ENCODE measurements at places on chromosomes 6 and 20.

GRCh38 chr6:107784669-107785068 lies 39.4 kb downstream of the SCML4 start:
- no peaks in the 10 kb centered on the region for H3K36me3 ChIP-seq
- H3K4me3 ChIP-seq, result no peak overlapping the region
- no peak overlapping the region for H3K27ac ChIP-seq
- H3K27me3 ChIP-seq, result no peaks in the 10 kb centered on the region
- DNase-seq, result no peak

DNA sequence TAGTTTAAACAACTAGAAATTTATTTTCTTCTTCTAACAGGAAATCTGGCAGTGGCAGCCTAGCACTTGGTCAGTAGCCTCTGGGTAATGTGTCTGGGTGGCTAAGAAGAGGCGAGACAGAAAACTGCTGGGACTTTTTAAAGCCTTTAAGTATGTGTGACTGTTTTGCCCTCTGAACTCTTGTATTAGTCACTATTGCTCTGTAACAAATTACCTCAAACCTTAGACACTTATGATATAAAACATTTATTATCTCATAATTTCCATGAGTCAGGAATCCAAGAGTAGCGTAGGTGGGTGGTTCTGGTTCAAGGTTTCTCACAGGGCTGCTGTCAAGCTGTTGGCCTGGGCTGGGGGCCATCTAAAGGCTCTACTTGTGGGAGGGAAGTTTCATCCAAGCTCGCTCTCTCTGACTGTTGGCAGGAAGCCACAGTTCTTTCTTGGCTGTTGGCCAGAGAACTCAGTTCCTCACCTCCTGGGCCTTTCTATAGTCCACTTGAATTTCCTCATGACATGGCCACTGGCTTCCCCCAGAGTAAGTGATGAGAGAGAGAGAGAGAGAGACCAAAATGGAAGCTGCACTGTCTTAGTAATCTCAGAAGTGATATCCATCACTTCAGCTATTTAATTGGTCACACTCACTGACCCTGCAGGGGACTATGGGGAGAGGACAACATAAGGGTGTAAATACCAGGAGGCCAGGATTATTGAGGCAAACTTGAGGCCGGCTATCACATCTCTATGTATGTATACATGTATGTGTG lies 17.4 kb upstream of the TBC1D22B start:
- H3K4me3 ChIP-seq, result no peak overlapping the region
- H3K36me3 ChIP-seq, result no peaks in the 10 kb centered on the region
- H3K27ac ChIP-seq, result peak overlapping the region; percentile 13
- no peaks in the 10 kb centered on the region for H3K27me3 ChIP-seq

GRCh38 chr6:163709693-163710092 lies 295.2 kb downstream of the QKI start:
- no peak overlapping the region for H3K4me3 ChIP-seq
- peak; percentile 34 for DNase-seq
- no peaks in the 10 kb centered on the region for H3K36me3 ChIP-seq
- H3K27me3 ChIP-seq, result no peaks in the 10 kb centered on the region
- H3K27ac ChIP-seq, result no peak overlapping the region

- H3K27me3 ChIP-seq, result no peaks in the 10 kb centered on the region
- no peaks in the 10 kb centered on the region for H3K4me1 ChIP-seq
- no peak overlapping the region for H3K27ac ChIP-seq
- DNase-seq, result no peak
- H3K4me3 ChIP-seq, result no peak overlapping the region
Measured at GRCh38 chr6:150464966-150465365, 96.2 kb downstream of the IYD start.

- H3K27me3 ChIP-seq, result no peaks in the 10 kb centered on the region
- no peaks in the 10 kb centered on the region for H3K4me1 ChIP-seq
- no peak overlapping the region for H3K27ac ChIP-seq
- DNase-seq, result no peak
- H3K4me3 ChIP-seq, result no peak overlapping the region
Measured at GRCh38 chr6:4259391-4259790, 124.0 kb upstream of the ECI2 start.

- no peak overlapping the region for H3K27ac ChIP-seq
- DNase-seq, result peak; percentile 32
- no peak overlapping the region for H3K4me3 ChIP-seq
- no peaks in the 10 kb centered on the region for H3K27me3 ChIP-seq
Measured at GRCh38 chr20:34010405-34010931, 16.8 kb downstream of the RALY start.

DNA sequence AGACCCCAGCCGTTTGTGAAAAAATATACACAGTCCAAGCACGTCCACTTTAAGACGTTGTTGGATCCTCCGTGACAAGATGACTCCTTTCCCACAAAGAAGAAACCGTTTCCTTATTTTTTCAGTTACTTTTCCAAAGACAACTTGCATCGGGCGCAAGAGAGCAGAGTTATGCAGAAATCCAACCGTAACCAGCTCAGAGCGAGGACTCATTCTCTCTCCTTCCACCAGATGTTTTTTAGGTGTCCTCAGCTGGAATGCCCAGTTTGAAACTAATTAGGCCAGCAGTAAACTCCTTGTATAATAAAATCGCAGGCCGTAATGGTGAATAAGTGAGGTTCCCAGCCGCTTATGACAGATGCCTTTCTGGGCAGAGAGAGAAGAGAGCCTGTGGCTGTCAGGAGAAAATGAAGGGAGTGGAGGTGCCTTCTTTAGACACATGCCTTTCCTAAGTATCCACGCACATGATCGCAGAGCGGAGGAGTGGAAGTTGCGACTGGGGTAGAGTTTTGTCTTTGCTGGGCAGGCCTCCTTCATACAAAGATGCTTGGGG lies 2.8 kb downstream of the EYA2 start:
- no peak for DNase-seq
- H3K27me3 ChIP-seq, result peaks cover 17% of the 10 kb centered on the region
- H3K4me3 ChIP-seq, result no peak overlapping the region
- H3K4me1 ChIP-seq, result no peaks in the 10 kb centered on the region

GRCh38 chr20:2137552-2138201 lies 36.0 kb downstream of the STK35 start:
- H3K27me3 ChIP-seq, result no peaks in the 10 kb centered on the region
- H3K4me1 ChIP-seq, result no peaks in the 10 kb centered on the region
- no peak overlapping the region for H3K27ac ChIP-seq
- H3K36me3 ChIP-seq, result peaks cover 17% of the 10 kb centered on the region

DNA sequence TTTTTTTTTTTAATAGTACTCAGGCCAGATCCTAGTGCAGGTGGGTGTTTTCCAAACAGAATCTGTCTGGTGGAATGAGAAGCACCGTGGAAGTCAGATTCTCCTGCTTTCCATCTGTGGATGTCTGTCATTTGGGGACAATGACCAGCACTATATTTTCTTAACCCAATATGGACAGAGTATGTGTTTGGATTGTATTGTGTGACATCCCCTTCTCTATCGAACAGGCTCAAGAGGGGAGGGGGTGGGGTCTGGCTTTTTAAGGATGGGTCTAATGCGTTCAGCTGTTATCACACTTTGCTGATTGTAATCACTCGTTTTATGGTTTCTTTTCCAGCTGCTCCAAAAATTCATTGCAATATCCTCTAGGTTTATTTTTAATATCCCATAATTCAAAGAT lies 197.5 kb upstream of the CEP162 start:
- no peaks in the 10 kb centered on the region for H3K36me3 ChIP-seq
- no peaks in the 10 kb centered on the region for H3K4me1 ChIP-seq
- no peak overlapping the region for H3K4me3 ChIP-seq

DNA sequence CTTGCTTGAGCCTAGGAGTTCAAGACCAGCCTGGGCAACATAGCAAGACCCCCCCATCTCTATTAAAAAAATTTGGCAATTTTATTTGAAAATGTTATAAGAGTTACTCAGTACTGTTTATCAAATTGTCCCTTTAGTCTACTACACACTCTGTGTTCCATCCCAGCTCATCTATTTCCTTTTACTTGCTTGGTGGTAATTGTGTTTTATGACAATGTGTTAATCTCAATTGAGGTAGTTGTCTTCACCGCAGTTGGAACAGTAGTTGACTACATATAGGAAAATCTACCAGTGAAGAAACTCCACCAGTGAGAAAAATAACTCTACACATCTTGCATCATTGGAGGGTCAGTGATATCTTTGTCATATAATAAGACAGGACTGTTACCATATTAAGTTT lies 8.0 kb downstream of the NCOA3 start:
- H3K27ac ChIP-seq, result no peak overlapping the region
- no peaks in the 10 kb centered on the region for H3K27me3 ChIP-seq
- peaks cover 10% of the 10 kb centered on the region for H3K4me1 ChIP-seq

- no peak overlapping the region for H3K4me3 ChIP-seq
- no peak for DNase-seq
- H3K36me3 ChIP-seq, result peaks cover 65% of the 10 kb centered on the region
- H3K27me3 ChIP-seq, result no peaks in the 10 kb centered on the region
- H3K27ac ChIP-seq, result peak overlapping the region; percentile 18
Measured at GRCh38 chr20:58670659-58671058, 19.6 kb downstream of the STX16 start.

DNA sequence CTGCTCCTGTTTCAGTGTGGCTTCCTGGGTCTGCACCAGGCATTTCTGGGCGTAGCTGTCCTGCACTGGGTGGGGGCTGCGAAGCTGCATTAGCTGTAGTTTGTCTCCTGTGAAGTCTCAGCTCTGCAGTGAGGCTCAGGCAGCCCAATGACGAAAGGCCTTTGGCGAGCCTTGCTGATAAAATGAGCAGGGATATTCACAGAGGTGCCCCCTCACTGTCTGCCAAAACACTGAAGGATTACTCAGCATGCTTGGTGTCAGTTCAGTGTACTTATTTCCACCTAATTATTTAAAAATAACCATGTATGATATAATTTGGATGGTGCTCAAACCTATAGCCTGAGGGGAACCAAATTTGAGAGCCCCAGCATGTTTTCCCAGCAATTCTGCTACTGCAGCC lies 73.5 kb downstream of the ECT2L start:
- H3K4me1 ChIP-seq, result no peaks in the 10 kb centered on the region
- H3K27me3 ChIP-seq, result no peaks in the 10 kb centered on the region
- no peak overlapping the region for H3K27ac ChIP-seq
- H3K36me3 ChIP-seq, result no peaks in the 10 kb centered on the region
- no peak for DNase-seq

DNA sequence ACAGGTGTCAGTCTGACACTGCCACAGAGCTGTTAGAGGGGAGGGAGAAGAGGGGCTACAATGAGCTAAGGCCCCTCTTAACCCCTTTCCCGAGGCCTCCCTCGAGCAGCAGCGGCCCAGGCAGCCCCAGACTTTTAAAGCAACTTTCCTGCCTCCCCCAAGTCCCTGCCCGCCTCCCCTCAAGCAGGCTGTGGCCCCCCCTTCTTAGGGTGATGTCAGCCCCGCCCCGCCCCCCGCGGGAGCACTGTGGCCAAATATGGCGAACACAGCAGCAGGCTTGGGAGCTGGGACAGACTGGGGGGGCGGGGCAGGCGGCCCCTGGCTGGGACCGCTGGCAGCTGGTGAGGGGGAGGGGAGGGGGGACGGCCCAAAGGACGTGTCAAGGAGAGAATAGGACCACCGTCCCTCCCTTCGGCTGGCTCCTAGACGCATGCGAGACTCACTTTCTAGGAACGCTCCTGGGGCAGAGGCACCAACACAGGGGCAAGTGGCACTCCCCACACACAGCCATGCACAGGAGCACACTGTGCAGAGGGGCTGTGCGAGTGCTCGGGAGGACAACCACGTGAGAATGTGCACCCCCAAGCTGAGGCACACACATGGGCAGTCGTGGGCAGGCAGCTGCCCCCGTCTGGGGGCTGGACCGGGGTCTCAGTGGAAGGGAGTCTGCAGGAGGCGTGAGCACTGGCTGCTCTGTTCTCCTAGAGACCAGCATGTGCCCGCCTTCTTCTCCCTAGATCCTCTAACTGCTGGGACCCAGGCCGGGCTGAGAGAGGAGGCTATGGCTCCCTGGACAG lies 6.7 kb downstream of the TEAD3 start:
- no peak overlapping the region for H3K4me3 ChIP-seq
- H3K27ac ChIP-seq, result no peak overlapping the region
- peaks cover 77% of the 10 kb centered on the region for H3K4me1 ChIP-seq
- no peaks in the 10 kb centered on the region for H3K36me3 ChIP-seq
- peaks cover 1% of the 10 kb centered on the region for H3K27me3 ChIP-seq

GRCh38 chr6:126955621-126956020 lies 162.8 kb upstream of the RSPO3 start:
- no peaks in the 10 kb centered on the region for H3K4me1 ChIP-seq
- H3K4me3 ChIP-seq, result no peak overlapping the region
- no peak overlapping the region for H3K27ac ChIP-seq
- no peak for DNase-seq

DNA sequence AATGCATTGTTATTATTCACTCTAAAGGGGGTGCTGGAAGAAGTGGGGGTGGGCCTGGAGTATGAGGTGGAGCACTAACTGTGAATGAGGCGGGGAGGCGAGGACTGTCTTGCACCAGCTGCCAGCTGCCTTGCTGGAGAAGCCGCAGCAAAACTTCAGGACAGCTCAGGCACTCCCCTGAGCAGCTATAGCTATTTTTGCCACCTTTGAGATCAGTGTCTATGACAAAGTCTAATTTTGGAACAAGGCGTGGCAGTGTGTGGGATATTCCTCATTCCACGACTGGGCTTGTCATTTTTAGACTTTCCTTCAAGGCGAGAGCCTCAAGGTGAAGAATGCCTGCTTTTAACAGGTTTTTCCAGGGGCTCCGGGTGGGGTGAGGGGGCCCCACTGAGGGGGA lies 143.8 kb downstream of the DOK5 start:
- no peaks in the 10 kb centered on the region for H3K4me1 ChIP-seq
- no peak for DNase-seq
- no peaks in the 10 kb centered on the region for H3K36me3 ChIP-seq
- H3K27ac ChIP-seq, result no peak overlapping the region
- H3K27me3 ChIP-seq, result no peaks in the 10 kb centered on the region
- no peak overlapping the region for H3K4me3 ChIP-seq

DNA sequence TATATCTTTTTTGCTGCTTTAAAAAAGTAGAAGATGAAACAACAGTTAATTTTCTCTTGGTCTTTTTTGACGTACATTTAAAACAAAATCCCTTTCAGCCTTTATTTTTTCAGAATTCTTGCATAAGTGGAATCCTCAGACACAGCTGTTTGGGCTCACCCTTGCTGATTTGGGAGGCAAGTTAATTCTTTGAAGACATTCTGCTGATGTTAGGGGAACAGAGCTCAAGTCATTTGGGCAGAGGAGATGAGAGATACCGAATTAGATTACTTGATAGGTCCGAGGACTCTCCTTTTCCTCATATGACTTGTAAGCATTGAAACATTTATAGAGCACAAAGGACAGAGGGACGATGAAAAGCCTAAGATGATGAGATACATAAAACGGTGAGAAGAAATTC lies 567.9 kb upstream of the CITED2 start:
- no peaks in the 10 kb centered on the region for H3K4me1 ChIP-seq
- no peak for DNase-seq
- no peak overlapping the region for H3K4me3 ChIP-seq
- H3K27me3 ChIP-seq, result no peaks in the 10 kb centered on the region
- no peaks in the 10 kb centered on the region for H3K36me3 ChIP-seq
- H3K27ac ChIP-seq, result no peak overlapping the region

- no peak overlapping the region for H3K4me3 ChIP-seq
- H3K36me3 ChIP-seq, result peaks cover 22% of the 10 kb centered on the region
- DNase-seq, result peak; percentile 18
- H3K4me1 ChIP-seq, result peaks cover 11% of the 10 kb centered on the region
- no peaks in the 10 kb centered on the region for H3K27me3 ChIP-seq
- peak overlapping the region; percentile 19 for H3K27ac ChIP-seq
Measured at GRCh38 chr6:17621003-17621402, 20.9 kb downstream of the FAM8A1 start.
